ENCODE measurements at places on chromosomes 1 and 21.

GRCh38 chr1:8945568-8945967, at the start of gene CA6:
Gene CA6, plus strand, starts transcription at chr1:8945868. Its CDS starts 19 bp downstream, at chr1:8945887.
- no peak for DNase-seq

DNA sequence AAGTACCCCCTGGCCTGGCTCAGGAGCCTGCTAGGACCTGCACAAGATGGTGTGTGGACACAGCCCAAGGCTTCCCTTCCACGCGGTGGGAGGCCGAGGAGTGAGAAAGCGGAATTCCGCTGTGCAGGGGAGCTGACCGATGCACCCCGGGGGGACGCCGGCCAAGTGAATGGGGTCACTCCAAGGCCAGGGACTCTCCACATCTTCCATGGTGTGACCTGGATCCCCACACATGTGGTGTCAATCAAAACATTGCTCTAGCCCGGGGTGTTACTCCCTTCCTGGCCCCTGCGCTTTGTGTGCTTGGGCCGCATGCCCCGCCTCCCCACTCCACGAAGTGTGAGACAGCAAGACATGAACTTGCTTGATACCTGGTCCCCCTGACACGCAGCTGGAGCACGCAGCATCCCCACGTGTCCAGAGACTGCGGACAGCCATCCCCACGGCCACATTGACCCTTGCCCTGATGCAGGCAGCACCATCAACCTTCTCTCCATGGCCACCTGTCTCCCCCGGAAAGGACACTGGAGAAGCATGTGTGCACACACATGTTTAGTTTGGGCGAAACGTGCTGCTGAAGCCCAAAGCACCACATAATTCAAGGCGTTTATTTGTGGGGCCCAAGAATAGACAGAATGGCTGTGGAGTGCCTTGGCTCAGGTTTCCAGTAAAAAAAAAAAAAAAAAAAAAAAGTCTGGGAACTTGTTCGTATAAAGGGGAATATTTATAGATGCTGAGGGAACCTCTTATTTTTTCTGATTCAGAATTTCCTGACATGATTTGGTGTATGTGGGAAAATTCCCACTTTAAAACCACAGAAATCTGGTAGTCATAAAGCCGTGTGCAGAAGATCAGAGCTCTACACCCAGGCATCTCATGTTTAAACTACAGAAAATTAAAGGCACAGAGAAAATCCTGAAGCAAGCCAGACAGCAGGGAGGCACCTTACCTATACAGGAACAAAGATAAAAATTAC, 171.7 kb downstream of the HUNK start:
- no peak for DNase-seq

DNA sequence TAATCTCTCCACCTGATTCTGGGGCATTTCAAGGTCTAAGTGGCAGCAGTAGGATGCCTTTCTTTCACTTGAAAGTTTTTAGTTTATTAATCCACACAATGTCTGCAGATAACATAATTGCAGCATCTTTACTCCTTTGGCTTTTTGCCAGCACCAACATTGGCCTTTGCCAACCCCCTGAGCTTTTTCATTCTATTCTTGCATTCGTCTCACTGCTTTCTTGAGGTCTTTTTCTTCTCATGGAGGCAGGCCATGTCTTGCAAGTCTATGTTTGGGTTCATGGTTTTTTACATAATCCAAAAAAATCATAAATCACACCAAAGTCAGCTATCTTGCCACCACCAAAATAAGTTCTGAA, 30.4 kb upstream of the COG2 start:
- no peak for DNase-seq

- no peak for DNase-seq
Observed at GRCh38 chr21:28731700-28732321, 260.9 kb downstream of the LTN1 start.

DNA sequence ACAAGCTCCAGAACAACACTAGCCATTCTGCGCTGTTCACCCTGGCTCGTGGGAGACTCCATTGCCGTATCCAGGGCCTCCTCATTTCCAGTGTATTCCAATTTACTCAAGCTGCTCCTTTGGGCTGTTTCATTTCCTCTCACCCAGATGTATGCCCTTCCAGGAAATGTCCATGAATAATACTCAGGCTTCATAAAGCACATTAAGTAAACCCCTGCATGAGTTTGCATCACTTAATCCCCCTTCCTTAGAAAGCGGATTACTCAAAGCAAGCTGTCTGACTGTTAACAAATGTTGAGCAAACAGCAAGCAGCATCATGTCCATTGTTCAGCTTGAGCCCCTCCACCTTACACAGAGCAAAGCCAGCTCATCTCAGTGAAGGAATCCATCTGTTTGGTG, 403.6 kb upstream of the PBX1 start:
- no peak for DNase-seq

DNA sequence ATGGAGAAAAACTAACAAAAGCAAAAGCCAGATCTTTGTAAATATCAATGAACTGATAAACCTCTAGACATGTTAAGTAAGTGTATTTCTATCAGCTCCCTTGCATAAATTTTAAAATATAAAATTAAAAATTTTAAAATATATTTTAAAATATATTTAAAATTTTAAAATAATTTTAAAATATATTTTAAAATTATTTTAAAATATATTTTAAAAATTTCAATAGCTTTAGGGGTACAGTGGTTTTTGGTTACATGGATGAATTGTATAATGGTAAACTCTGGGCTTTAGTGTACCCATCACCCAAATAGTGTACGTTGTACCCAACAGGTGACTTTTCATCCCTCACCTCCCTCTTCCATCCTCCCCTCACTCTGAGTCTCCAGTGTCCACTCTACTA, 279.2 kb downstream of the SDCCAG8 start:
- DNase-seq = no peak

DNA sequence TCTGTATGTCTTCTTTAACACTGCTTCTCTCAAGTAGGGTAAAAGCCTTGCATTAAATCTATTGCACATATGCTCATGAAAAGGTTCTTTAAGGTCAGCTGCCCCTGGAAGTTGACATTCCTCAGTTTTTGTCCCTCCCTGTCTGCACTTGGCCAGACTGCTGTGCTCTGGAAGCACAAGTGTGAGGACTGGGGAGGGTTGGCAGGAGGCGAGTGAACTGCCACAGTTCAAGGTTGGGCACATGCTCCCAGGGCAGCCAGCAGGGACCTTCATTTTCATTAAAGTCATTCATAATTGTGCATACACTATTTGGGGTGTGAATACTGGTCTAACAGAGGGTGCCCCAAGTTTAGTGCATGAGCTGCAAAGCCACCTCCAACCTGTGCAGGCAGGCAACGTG, 10.9 kb upstream of the THEM5 start:
- no peak for DNase-seq

DNA sequence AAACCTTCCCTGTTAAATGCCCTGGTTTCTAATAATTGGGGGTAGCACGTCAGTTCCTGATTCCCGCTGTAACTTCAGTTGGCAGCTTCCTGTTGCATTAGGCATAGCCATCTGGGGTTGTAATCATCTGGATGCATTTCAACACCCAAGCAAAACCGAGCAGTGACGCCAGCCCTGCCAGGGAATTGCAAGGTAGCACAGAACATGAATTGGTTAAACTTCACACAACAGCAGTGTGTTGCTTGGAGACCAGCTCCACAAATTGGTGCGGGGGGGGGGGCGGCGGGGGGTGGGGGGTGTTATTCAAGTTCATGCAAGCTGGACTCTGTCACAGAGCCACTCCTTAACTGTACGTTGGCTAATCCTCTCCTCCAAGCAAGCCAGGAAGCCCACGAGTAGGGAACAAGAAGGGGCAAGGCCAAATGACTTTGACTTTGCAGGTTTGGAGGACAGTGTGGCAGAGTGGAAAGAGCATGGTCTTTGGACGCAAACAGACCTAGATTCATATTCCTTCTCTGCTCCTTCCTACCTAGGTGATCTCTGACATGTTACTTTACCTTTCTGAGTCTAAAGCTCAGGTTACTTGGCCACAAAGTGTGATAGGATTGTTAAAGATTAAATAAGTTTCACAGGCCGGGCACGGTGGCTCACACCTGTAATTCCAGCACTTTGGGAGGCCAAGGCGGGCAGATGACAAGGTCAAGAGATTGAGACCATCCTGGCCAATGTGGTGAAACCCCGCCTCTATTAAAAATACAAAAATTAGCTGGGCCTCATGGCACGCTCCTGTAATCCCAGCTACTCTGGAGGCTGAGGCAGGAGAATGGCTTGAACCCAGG, 4.7 kb downstream of the LAX1 start:
- peak; percentile 66 for DNase-seq

DNA sequence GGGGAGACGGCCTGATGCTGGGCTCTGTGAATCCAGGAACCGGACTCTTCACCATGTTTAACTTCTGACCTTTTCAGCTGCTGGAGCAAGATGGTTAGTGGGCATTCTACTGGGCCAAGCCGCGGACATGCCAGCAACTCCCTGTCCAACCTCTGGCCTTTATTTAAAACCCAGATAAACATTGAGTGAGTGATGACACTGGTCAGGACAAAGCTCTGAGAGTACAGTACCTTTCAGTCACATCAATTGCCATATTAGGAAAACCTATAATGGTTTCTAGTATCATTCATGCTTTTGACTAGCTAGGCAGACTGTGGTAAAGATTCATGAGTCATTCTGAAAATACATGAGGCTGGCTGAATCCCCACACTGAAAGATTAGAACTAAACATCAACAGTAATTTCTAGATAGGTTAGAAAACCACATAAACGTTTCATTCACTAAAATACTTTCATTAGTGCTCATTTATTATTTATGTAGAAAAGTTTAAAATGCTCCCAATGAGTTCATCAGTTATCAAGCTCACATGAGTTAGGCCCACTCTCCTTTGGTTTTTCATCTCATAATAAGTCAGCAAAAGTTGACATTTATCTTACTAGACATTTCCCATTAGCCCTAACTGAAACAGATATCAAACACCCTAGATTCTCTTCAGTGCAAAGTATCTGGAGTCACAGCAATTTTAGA, 7.1 kb upstream of the ACTA1 start:
- peak; percentile 90 for DNase-seq

- no peak for DNase-seq
Observed at GRCh38 chr1:179953974-179954492, 577 bp upstream of the CEP350 start.

DNA sequence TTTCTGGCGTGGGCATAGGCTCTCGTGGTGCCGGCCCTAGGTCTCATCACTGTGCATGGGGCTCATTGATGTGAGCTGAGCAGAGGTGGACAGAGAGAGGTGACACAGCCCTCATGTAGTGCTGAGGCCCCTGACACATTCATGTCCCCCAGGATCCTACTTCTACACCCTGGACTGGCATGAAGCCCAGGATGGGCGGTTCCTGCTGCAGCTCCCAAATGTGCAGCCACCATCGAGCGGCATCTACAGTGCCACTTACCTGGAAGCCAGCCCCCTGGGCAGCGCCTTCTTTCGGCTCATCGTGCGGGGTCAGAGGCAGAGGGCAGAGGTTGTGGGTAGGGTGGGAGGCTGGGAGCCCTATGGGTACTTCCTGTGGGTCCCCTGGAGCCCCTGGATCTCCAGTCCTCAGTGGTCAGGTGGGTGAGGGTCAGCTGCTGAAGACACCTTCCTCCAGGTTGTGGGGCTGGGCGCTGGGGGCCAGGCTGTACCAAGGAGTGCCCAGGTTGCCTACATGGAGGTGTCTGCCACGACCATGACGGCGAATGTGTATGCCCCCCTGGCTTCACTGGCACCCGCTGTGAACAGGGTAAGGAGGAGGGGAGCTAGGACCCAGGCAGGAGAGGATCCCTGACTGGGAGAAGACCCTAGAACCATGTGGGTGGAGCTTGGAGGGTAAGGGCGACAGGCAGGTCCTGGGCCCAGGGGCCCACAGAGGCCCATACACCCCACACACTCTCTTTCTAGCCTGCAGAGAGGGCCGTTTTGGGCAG, 6.1 kb downstream of the TIE1 start:
- no peak for DNase-seq

DNA sequence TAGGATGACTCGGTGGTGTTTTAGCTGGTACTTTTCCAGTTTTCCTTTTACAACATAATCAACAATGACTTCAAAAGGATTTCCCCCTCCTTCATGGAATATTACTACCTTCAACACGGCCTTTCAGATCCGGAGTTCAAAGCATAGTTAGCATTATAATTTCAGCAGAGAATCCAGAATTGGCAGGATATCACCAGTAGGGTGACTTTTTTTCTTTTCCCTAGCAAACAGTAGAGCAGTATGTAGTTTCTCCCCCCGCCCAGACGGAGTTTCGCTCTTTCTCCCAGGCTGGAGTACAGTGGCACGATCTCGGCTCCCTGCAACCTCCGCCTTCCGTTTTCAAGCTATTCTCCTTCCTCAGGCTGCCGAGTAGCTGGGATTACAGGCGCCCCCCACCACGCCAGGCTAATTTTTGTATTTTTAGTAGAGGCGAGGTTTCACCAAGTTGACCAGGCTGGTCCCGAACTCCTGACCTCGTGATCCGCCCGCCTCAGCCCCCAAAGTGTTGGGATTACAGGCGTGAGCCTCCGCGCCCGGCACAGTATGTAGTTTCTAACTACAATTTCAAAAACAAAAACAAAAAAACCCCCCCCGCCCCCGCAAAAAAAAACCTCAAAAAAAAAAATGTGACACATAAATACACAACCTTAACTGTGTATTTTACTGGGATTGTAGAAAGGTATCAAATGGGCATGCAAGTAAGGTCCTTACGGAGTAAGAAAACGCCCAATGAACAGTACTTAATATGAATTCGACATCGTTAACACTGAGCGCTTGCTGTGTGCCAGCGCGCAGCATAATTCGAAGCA, 1.5 kb upstream of the COX20 start:
- DNase-seq = peak; percentile 82

Data from A172 (cell line).